ENCODE measurements at places on chromosomes 13 and 19.

DNA sequence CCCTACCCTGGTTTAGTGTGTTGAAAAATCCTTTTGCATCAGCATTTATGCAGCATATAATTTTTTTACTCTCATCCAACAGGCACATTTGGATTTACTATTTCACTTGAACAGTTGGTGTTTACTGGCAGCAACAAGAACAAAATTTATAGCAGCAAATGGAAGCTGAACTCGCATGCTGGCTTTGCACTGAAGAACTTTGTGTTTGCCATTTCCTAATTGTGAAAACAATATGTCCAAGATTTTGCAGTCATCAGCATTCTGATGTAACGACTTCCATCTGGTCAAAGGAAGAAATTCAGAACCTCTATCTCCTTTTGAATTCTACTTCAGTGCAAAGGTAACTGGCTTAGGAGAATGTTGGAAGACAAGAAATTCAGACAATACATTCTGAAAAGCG lies 131.0 kb downstream of the DLEU7 start:
- DNase-seq: no peak

DNA sequence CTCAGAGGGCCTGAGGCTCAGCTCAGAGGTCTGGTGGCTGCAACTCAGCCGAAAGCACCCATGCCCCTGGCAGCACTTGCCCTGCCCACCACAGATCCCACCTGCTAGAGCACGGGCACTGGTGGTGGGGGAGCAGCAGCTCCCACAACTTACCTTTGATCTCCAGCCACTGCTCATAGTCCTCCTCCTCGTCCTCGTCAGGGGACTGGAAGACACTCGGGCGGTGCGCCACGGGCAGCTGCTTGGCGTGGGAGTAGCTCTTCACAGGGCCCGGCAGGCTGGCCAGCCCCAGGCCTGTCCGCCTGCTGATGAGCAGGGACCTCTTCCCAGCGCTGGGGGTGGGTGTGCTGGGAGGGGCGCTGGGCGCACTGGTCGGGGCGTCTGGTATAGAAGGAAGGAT lies 14.6 kb downstream of the SUGP1 start:
- DNase-seq: no peak

DNA sequence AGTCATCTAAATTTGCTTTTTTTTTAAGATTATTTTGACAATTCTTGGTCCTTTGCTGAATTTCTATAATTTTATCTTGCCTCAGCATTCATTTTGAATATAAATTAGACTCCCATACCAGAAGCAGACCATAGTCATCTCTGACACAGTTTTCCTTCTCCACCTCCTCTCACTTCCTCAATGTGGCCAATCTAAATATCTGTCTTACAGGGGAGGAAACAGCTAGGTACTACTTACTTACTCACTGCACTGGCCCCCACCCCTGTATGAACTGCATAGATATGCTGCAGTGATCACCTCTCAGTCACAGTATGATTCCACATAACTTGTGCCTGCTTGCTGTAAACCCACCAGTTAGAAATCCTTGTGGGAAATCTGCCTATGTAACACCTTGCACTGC lies 665.6 kb downstream of the FGF9 start:
- DNase-seq: no peak

GRCh38 chr13:79749984-79750551 lies 269.1 kb downstream of the NDFIP2 start:
- no peak for DNase-seq

DNA sequence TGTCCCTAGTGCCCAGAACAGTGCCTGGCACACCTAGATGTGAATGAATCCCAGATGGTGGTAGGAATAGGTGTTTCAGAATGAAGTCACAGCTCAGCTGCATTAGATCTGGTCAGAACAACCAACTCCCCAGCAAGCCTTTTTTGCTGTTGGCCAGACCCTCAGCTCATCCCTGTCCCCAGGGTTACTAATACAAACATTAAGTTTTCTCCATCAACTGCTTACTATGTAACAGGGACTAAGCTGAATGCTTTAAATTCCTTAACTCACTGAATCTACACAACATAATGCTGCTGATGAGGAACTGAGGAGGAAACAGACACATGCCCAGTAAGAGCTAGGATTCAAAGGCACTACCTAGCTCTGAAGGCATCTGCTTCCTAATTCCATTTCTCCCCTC lies 18.8 kb downstream of the SMG9 start:
- no peak for DNase-seq

DNA sequence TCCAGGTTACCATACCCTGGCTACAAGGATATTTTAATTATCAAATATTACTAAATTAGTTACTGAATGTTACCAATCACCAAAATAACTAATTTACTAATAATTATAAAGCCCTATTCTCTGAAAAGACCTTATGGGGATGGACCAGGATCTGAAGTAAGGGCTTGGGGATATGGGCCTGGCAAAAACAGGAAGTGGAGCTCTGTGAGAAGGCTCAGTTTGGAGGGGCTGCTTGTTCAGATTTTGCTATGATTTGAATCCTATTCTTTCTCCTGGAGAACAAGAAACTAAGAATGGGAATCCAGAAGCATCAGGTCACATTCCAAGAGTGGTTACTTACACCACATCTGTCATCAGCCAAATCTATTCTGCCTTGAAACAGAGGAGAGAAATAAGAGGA lies 148.1 kb downstream of the DNAJC15 start:
- DNase-seq: no peak

GRCh38 chr19:19171821-19172532 lies 1.9 kb upstream of the MEF2B start:
- DNase-seq: no peak

DNA sequence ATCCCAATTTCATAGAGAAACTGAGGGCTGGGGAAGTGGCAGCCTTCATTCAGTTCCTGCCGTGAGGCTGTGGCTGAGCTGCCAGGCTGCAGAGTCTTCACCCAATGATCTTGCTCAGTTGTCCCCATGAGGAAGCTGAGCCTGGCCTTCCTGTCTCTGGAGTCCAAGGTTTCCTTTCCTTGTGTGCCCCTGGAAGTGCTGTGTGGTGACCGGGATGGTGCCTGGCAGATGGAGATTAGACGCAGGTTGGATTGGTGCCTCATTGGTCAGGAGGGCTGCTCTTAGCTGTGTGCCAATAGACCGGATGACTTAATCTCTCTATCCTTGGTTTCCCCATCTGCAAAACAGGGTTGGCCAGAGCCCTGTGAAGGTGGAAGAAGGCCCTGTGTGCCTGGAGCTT lies 24.6 kb downstream of the DNM2 start:
- no peak for DNase-seq

DNA sequence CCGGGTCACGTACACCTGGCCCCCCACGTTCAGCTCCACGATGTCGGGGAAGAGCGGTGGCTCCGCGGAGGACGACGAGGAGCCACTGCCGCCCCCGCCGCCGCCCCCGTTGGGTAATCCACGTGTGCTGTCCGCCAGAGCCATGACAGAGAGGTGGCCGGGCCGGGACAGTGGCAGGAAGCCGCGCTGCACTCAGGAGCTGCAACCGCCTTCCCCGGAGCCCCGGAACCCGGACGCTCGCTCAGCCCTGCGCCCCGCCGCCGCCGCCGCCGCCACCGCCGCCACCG lies 257 bp downstream of the KCTD12 start:
- peak; percentile 28 for DNase-seq

DNA sequence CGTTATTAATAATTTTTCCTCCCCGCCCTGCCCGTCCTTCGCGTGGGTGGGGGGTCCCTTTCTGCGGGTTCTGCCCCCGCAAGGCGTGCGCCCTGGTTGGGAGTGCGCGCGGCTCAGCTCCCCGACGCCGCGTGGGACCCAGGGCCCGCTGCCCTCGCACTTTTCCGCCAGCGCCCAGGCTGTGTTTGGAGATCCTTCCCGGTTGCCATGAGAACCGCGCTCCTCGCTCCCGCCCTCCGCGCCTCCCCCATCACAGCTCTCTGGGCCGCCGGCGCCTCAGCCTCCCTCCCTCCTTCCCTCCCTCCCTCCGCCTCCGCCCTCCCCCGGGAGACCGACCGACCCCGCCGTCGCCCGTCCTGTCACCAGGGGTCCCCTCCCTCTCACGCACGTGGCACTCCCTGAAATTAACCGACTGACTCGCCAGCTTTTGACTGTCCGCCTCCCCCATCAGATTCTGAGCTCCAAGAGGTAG lies 2.4 kb upstream of the SSBP4 start:
- no peak for DNase-seq

DNA sequence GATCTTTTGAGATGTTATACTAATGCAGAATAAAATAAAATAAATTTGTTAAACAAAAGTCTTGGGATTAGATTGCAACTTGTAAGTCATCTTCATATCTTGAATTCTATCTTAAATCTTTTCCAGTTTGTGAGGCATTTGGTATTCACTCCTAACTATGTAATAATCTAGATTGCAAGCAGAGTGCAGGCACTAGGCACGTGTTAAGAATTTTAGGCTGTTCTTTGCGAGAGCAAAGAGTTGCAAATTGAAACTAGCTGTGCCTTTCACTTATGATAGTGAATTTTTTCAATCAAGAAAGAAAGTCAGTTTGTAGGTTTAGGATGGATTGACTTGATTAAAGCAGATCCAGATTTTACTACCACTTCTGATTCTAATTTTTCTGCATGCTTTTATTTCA lies 264.1 kb upstream of the SPRY2 start:
- no peak for DNase-seq

DNA sequence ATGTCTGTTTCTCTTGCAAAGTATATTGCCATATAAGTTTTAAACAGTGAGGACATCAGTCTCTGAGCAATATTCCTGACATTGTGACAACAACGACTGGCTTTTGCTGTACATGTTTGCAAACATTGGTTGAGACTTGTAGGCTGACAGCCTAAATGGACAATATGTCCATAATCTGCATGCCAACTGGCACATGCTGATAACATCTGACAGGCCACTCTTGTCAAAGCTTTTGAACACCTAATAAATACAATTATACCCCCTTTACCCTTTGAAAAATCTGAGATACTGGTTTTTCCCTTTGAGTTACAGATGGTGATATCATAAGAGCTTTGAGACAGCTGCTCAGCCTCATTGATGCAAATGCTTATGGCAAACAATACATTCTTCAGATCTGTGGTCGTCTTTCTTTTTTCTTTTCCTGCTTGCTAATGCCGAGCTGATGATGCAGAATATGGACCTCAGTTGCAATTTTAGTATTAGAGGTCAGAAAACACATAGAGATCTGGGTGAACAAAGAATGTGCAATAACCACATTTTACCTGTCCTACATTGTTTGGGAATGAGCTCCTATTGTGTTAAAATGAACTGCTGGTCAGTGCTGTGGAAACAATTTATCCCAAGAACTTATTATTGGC lies 114.9 kb downstream of the RFC3 start:
- no peak for DNase-seq

DNA sequence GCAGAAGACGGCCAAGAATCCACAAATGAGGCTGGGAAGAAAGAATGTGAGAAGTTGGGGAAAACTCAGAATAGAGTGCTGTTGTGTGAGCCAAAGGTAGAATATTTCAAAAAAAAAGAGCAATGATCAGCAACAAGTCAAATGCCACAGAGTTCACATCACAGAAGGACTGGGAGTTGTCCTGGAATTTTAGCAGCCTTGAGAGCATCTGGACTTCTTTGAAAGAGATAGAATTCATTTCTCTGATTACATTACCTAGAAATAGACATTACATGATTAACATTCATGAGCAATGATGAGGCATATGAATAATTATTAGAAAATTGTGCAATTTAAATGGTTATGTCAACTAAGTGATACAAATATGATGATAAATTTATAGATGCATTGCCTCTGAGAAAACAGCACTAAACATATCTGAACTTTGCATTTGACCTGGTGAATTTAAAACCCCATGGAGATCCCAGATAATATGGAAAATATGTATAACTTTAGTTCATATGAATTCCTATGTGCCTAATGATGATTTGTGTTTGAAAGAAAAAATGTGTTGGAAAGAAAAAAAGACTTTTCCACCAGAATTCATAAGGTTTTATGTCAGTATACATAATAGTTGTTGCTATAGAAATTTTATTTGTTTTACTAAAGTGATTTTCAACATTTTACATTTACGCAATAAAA lies 186.2 kb downstream of the POSTN start:
- DNase-seq: no peak

- no peak for DNase-seq
Observed at GRCh38 chr13:43848001-43848649, 31.4 kb downstream of the CCDC122 start.

DNA sequence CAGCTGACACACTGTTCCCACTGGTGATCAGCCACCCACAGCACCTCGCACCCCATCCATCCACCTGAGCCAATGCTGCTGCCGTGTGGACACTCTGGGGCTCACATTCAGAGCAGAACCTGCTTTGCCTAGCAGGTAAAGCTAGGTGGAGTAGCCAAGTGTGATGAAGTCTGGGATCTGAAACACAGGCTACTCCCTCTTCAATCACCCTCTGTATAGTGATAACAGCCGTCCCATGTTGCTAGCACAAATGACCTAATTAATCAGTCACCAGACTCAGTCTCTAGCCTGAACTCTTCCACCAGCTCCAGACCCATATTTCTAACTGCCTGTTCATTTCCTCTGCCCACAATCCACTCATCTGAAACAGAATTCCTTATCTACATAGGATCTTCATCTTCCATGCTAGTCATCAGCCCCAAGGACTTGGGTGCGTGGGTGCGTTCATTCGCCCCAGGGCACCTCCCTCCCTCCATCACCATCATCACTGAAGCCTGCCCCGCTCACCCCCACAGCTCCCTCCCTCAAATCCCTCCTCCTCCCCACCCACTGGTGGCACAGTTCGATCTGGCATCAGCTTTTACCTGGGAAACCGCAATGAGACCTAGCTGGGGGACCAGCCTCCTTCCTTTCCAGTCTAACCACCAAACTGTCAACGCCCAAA lies 19.8 kb downstream of the STK24 start:
- DNase-seq: no peak

DNA sequence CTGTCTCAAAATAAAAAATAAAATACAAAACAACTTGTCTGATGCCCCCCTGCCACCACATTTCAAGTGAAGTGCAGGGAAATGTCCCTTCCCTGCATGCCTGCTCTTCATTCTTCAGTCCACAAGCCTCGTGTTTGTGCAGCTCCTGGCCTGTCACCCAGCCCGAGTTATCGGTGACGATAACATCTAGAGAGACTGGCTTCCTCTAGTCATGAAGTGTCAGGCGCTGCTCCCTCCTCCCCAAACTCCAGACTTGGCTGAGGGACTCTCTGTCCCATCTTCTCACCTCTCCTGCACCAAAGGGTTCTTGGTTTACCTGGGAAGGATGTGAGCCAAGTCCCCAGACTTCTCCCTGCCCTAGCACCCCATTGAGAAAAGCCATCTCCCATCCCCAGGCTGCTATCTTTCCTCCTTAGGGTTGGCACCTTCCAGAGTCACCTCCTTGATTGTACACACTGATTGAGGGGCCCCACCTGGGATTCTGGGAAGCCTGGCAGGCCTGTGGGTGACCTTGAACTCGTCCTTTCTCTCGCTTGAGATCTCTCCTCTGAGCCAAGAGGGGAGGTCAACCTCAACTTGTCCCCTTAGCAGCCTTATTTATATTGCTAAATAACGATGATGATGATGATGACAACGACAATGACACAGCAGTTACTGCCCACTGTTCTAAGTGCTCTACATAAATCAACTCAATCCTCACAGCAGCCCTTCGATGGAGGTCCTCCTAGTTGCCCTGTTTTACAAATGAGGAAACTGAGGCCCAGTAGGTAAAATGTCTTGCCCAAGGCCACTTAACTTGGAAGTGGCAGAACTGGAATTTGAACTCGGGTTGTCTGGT lies 13.1 kb upstream of the PLAUR start:
- no peak for DNase-seq

GRCh38 chr19:6767081-6767356 lies 216 bp downstream of the SH2D3A start:
- DNase-seq: no peak

All from amygdala (tissue), 56 donors.